ENCODE measurements at places on chromosomes 7 and 10. TPM values are rescaled to one million over a fixed set of nuclear protein-coding genes. Genes with fewer than 3 reads are reported as not detected.

CFAP70 gene
- total RNA-seq, result 0.18 TPM

AKR1C8 gene
- total RNA-seq, result 0.12 TPM

NUTM2B gene
- 0.84 TPM for total RNA-seq

CCDC172 gene
- 0.06 TPM for total RNA-seq

DRGX gene
- total RNA-seq, result not detected

VSTM4 gene
- total RNA-seq, result 0.29 TPM

AKR1C4 gene
- total RNA-seq, result not detected

FOXK1 gene
- total RNA-seq, result 12.8 TPM

DNA sequence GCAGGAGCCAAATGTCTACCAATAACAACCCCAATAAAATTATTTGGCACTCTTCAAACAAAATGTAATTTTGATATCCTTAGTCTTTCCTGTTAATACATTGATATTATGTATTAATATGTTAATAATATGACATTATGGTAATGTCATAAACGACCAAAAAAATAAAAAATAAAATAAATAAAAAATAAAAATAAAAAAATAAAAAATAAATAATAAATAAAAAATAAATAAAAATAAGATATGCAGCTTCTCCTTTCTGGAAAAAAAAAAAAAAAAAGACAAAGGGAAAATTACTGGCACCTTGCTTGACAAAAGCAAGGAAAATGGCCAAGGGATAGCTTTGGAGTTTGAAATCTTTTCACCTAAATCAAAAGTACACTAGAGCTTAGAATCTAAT is 168.5 kb downstream of the PPP1R17 start:
- DNase-seq, result no peak

- no peak for DNase-seq
Measured at GRCh38 chr7:134836447-134836846, 57.0 kb downstream of the CALD1 start.

- DNase-seq, result no peak
Measured at GRCh38 chr7:113825832-113826231, 93.0 kb downstream of the PPP1R3A start.

- DNase-seq, result peak; percentile 84
Measured at GRCh38 chr10:79070606-79071395, 2.0 kb downstream of the ZMIZ1 start.

GRCh38 chr10:97618285-97618684 is 15.0 kb downstream of the MORN4 start:
- DNase-seq, result no peak

- DNase-seq, result no peak
Measured at GRCh38 chr7:99196536-99197258, 11.2 kb downstream of the KPNA7 start.

GRCh38 chr7:17524746-17525145 is 226.3 kb downstream of the AHR start:
- peak; percentile 77 for DNase-seq

DNA sequence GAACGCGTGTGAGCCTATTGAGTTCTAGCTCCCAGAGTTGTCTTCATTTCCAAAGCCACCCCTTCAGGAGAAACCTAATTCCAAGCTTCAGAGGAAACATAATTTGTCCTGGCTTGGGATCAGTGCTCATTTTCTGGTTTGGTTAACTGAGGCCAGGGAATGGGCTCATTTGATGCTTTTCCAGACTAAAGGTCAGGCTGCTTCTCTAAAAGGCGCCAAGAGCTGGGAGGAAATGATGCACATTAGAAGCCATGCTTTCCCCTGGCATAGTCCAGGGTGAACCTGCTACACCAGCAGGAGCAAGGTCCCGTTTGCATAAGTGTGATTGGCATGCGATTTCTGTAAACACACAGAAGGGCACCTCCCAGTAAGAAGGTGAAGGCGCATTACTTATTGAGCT is 435.0 kb downstream of the GALNT17 start:
- no peak for DNase-seq

DNA sequence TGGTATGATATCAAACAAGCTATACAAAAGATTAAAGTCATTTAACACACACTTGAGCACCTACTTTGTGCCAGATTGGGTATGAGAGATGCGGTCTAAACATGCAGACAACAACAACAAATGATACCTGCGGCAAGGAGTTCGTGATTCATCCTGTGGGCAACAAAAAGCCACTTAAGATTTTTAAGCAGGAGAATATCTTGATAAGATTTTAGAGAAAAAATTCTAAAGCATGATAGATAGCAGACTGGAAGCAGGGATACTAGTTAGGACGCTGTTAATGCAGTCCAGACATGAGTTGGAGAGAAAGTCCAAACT is 1.6 kb upstream of the KBTBD2 start:
- no peak for DNase-seq

- no peak for DNase-seq
Measured at GRCh38 chr7:20323595-20323994, 7.1 kb upstream of the ITGB8 start.

- no peak for DNase-seq
Measured at GRCh38 chr10:23096802-23097549, 1.6 kb downstream of the MSRB2 start.

DNA sequence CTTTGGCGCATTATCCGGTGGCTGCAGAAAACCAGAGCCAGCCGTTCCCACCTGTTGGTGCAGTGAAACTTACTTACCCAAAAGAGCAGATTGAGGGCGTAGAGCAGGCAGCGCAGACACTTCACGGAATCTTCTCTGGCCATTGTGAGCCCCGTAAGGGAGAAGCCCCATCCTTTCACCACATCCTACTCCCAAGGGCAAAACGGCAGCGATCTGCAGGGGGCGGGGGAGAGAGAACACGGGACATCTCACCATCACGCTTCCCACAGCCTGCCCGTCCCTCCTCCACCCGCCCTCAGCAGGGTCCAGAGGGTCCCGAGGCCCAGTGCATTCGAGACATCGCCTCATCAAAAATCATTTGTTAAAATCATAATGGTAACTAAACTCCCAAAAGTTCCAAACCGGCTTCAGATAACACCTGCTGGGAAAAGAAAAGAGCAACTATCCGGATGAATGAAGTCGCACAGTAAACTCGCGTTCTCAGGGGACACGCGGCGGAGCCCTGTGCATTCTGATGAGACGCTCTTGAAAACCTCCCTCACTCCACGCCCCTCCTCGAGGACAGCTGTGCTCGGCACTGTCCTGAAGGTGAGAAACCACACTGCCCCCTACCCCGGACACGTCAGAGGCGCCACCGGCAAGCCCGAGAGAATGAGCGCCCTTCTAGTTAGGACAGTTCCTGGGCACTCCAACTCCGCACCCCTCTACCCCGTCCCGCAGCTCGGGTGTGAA is 1.2 kb downstream of the TSPAN12 start:
- peak; percentile 17 for DNase-seq

- DNase-seq, result no peak
Measured at GRCh38 chr10:44558521-44558920, 173.6 kb upstream of the CXCL12 start.

DNA sequence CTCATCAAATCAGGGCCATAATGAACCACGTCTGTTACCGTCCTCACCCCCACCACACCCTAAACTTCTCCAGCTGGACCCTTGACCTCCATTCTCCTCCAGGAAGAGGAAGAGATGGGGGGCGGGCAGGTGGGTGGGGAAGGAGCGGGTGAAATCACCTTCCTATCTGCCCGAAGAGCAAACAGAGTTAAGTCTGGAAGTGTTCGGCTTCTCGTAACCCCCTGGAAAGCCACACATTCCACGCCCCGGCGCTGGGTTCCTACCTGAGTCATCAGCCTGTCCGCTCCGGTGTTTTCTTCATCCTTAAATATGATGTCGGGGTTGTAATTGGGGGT is 736 bp downstream of the SHH start:
- no peak for DNase-seq

GRCh38 chr7:51186531-51186930 is 130.1 kb downstream of the COBL start:
- DNase-seq, result no peak

DNA sequence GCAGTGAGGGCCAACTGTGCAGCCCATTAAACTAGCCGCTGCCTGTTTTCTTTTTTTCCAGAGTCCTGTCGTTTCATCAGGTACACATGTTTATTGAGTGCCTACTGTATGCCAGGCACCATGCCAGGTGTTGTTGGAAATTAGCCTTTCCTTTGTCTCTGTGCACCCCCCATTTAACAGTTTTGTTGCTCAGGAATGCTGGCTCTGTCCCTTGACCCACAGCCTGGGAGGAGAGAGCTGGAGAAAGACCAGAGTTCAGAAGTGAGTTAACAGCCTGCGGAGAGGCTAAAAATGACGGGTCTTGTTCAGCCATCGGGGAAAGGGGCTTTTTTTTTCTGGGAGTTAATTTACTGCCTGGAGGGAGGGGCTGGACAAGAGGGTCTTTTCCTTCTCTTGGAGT is 1.3 kb downstream of the LRMDA start:
- no peak for DNase-seq

DNA sequence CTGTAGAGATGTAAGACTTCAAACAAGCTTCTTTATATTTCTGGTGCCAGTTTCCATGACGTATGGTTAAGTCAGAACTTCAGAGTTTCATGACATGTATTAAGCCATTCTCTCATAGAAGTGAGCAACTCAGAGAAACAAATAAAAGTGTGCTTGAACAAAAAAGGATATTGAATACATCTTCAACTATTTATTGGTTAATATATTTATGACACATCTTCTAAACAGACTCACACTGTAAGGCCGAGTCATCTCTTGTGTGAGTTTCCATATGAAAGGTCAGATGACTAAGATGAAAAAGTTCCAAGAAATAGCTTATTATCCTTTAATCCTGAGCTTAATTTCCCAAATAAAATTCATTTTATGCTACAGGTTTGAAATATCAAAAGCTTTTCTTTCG is 105.5 kb upstream of the CSTF2T start:
- no peak for DNase-seq

DNA sequence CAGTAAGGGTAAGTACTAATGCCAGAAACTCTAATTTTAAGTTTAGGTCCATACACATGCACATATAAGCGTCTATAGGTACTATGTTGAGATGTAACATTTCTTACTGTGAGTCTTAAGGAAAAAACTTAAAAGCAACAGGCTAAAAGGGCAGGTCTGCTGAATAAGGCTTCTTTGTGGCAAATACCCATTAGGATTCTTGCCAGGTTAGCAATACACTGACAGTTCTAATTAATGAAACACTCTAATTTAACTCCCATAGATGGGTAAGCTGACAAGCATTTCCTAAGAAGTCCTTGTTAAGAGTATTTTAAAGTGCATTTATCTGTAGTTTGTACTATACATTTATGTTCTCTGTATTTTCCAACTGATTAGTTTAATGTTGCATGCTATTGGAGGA is 14.0 kb downstream of the SCRN1 start:
- DNase-seq, result no peak

DNA sequence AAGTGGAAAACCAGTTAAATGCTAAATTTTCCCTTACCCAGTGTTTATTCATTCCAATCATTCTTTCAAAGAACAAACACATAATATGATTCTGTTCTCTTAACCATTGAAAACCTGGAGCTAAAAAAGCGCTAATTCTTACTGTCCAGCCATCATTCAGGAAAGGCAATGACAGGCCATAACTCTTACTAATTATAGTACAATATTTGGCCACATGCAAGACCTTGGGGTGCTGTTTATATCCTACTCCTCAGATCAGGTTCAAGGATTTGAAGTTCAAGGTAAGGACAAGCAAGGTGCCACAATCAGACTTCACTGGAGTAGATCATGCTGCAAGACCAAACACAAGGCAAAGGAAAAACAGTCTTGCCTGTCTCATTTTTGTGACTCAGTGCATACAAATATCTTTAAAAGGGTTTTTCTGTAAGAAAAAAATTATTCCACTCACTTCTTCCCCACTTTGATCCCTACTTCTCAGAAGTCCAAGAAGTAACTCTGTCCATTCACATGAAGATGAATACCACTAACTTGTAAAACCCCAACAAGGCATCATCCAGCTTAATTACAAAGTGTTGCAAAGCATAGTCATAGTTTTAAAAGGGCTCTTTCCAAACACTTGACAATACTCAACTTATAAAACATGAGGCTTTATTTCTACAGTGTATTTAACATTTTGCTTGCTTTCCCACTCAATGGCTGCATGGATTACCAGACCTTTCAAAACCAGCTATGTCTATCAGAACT is 153.0 kb downstream of the DOCK4 start:
- no peak for DNase-seq

GRCh38 chr10:62636825-62637248 is 167.7 kb upstream of the ADO start:
- no peak for DNase-seq

GRCh38 chr10:118096022-118096421 is 49.3 kb upstream of the RAB11FIP2 start:
- no peak for DNase-seq

- DNase-seq, result no peak
Measured at GRCh38 chr7:146359176-146359575, 242.6 kb downstream of the CNTNAP2 start.

DNA sequence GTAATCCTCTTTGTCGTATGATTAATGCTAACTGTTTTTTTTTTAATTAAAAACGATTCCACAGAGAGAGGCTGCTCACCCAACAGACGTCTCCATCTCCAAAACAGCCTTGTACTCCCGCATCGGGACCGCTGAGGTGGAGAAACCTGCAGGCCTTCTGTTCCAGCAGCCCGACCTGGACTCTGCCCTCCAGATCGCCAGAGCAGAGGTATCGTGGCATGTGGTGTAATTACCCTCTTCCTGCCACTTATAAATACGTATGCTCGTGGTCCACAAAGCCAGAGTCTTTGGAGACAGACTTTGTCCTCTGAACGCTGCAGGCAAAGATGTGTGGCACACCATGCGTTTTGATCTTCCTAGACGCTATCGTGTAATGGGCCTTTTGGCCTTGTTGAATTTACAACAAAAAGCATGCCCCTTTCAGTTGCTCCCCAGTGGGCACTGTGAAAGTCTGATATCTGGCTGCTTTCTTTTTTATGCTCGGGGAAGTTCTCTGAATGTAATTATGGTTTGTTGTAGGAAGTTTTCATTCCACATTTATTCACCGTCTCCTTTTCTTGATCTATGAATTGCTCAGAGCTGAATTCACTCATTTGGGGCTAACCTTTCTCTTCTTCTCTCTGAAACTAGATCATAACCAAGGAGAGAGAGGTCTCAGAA is 33.6 kb upstream of the BTBD16 start:
- DNase-seq, result no peak

DNA sequence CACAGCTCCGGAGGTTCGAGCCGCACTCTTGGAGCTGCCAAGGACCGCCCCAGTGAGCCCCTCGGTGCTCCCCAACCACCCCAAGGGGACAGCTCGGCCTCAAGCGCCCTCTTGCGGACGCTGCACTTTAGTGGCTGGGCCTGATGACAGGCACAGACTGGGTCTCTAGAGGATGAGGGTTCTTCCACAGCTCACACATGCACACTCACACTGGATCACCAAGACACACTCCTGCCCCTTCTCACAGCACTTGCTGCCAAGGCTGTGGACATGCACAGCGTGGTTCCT is 2.1 kb downstream of the RET start:
- no peak for DNase-seq

DNA sequence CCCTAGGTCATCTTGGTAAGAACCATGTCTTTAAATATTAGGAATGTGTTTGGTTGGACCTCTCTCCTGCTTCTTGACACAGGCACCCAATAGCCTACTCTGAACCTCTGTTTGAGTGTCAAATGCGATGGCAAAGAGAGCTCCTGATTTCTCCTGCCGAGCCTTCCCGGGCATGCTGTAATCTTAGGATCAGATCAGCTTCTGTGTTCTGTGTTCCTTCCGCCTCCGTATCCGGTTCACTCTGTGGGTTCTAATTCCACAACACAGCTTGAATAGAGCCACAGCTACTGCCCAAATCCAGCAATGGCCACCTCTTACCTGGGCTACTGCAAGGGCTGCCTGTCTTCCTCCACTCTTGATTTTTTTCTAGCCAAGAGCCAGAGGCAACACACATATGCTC is 165.2 kb upstream of the TNS3 start:
- DNase-seq, result no peak

Data from H4 (cell line).